ENCODE measurements at places on chromosomes 7 and 10.

GRCh38 chr7:47282790-47283496 lies 299.0 kb downstream of the TNS3 start:
- H3K27ac ChIP-seq: peak overlapping the region; percentile 3
- H3K4me3 ChIP-seq: no peak overlapping the region
- H3K4me1 ChIP-seq: peaks cover 22% of the 10 kb centered on the region
- H3K36me3 ChIP-seq: peaks cover 71% of the 10 kb centered on the region

- DNase-seq: no peak
- H3K4me1 ChIP-seq: no peaks in the 10 kb centered on the region
- no peaks in the 10 kb centered on the region for H3K36me3 ChIP-seq
- no peak overlapping the region for H3K4me3 ChIP-seq
- H3K27me3 ChIP-seq: no peaks in the 10 kb centered on the region
These were observed 172.6 kb upstream of the VIPR2 start for GRCh38 chr7:159317294-159317693.

DNA sequence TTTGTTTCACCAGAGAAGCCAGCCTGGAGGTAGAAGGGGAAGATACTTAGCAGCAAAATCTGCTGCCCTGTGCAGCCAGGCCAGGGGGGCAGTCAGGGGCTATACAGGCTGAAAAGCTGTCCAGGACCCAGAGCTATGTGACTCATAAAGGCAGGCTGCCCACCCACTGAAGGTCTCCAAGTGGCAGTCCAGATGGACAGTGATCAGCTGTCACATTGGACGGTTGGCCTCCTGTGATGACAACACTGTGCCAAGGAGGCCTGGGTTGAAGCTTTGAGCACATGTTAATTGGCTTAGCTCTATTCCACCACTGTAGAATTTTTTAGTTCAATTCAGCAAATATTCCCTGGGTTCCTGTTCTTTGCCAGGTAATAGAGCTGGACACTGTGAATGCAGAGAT lies 577.3 kb upstream of the GALNT17 start:
- H3K27me3 ChIP-seq: no peaks in the 10 kb centered on the region
- no peak for DNase-seq
- H3K4me3 ChIP-seq: no peak overlapping the region
- H3K27ac ChIP-seq: no peak overlapping the region
- no peaks in the 10 kb centered on the region for H3K4me1 ChIP-seq

- no peaks in the 10 kb centered on the region for H3K4me1 ChIP-seq
- no peaks in the 10 kb centered on the region for H3K27me3 ChIP-seq
- H3K27ac ChIP-seq: no peak overlapping the region
- H3K36me3 ChIP-seq: no peaks in the 10 kb centered on the region
- H3K4me3 ChIP-seq: no peak overlapping the region
These were observed 12.2 kb downstream of the CLRN3 start for GRCh38 chr10:127880557-127880956.

- peaks cover 36% of the 10 kb centered on the region for H3K36me3 ChIP-seq
- no peak for DNase-seq
- H3K4me1 ChIP-seq: peaks cover 10% of the 10 kb centered on the region
These were observed 69.4 kb downstream of the FAM53B start for GRCh38 chr10:124674768-124675222.

Measured in mesenchymal stem cell (in vitro differentiated cells and primary cell).